CD4-positive, alpha-beta T cell (primary cell): ENCODE measurements at places on chromosomes 3 and 15. TPM values are rescaled to one million over a fixed set of nuclear protein-coding genes. Genes with fewer than 3 reads are reported as not detected.

DNA sequence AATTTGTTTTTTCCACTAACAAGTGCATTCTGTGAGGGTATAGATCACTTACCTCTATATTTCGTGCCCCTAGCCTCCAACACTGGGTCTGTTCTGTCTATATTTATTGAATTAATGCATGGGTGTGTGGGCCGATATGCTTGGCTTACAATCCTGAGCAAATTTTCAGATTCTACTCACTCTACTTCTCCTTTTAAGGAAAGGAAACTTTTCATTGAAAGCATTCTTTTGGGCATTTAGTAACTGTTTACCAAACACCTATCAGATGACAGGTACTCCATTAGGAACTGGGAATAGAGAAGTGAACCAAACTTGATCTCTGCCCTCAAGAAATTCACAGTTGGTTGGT is 60.5 kb downstream of the TLE3 start:
- DNase-seq: no peak
- H3K4me1 ChIP-seq: no peaks in the 10 kb centered on the region
- no peaks in the 10 kb centered on the region for H3K36me3 ChIP-seq
- H3K27ac ChIP-seq: no peak overlapping the region
- H3K27me3 ChIP-seq: no peaks in the 10 kb centered on the region

- H3K4me1 ChIP-seq: no peaks in the 10 kb centered on the region
- no peak for DNase-seq
- no peaks in the 10 kb centered on the region for H3K27me3 ChIP-seq
- H3K4me3 ChIP-seq: no peak overlapping the region
Measured at GRCh38 chr3:126319701-126320295, 37.4 kb downstream of the KLF15 start.

Gene GPR149
- total RNA-seq: not detected

GRCh38 chr15:88874684-88875083 is 20.7 kb downstream of the HAPLN3 start:
- no peak overlapping the region for H3K27ac ChIP-seq
- DNase-seq: no peak
- peaks cover 2% of the 10 kb centered on the region for H3K4me1 ChIP-seq

Gene DOCK3
- total RNA-seq: 0.93 TPM
